Mesothelial cell of epicardium (in vitro differentiated cells): ENCODE measurements at places on chromosomes 7 and 10.

DNA sequence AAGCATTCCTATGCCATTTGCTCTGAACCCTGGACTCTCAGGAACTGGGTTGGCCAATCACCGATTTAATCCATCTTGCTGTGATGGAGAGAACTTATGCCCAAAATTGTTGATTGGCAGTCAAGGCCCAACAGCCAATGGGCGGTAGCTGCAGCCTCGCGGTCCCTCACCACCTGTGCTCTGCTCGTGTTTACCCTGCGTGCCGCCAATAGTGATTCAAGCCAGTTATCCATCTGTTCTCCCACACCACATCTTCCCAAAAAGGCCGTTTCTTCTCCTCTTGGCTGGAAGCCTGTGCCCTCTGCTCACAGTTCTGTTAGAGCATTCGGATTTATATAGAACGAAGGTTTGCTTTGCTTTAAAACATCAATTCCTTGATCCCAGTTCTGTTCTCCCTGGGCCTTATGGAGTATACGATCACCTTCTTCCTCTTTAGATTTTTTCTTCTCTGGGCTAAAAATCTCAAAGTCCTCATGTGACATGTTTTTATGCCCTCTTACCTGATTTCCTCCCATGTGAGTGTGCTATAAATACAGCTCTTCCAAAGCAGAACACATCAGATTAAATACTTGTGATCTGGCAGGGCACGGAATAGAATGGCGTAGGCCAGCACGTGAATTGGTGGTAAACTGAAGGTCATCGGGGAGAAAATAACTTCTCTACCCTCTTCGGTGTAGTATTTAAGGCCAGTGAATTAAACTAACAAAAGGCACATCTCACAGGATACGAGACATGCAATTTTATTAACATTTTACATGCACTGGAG, 212.8 kb downstream of the NSUN6 start:
- no peak for DNase-seq

DNA sequence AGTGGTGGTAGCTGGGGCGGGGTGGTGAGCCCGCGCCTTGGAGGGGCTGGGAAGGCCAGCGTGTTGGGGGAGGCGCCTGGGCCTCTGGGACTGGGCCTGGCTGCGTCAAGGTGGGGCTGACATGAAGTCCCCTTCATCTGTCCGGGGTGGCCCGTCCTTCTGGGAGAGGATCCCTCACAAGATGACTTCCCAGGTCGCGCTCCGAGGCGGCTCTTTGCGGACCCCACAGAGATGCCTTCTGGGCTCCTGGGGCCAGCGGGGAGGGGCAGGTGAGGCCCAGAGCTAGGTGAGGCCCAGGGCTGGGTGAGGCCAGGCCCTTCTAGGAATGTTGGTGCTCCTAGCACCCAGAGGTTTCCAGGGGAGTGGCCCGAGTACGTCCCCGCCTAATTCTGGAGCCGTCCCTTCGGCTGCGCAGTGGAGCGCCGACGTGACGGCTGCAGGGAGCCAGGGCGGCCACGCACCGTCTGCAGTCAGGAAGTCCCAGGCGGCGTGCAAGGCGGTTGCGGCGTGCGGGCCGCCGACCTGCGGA, 58.2 kb upstream of the NUPR2 start:
- DNase-seq: no peak

DNA sequence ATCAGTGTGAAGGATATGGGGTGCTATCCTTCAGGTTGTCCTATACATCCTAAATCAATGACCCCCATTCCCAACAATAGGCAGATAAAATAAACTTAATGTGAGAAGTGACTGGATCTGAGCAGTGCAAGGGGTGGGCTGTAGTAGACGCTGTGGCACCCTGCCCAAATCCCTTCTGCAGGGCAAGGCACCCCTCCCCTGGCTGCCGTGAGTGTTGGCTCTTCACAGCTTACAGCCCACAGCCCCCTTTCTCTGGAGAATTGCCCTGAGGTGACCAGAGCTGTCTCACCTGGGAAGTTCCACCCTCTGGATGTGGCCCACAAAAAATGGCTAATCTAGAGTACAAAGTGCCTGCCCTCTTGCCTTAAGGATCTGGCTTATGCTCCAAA, 25.8 kb upstream of the PPIF start:
- no peak for DNase-seq

DNA sequence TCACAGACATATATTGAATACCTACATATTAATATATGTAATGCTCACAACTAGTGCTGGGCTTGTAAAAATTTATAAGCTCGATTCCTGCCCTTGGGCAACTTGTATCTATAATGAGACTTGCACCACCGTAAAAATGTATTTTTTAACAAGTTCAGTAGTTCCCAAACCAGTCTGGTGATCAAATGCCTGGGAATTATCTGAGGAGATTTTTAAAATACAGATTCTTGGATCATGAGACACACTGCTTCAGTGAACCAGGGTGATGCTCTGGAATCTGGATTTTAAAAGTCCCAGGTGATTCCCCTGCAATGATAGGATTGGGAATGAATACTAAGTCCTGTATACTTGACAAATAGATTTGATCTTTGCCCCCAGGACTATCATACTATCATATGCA, 4.3 kb upstream of the MICU1 start:
- no peak for DNase-seq

- DNase-seq: no peak
Observed at GRCh38 chr7:46368871-46369270, 447.8 kb upstream of the IGFBP3 start.

GRCh38 chr7:99562832-99563231, 4.4 kb downstream of the ZNF655 start:
- DNase-seq: no peak

GRCh38 chr10:33291053-33291592, 43.3 kb downstream of the NRP1 start:
- DNase-seq: no peak

- DNase-seq: no peak
Observed at GRCh38 chr7:14009453-14010418, 20.3 kb upstream of the ETV1 start.

GRCh38 chr7:123712619-123713018, 36.2 kb downstream of the WASL start:
- DNase-seq: no peak

DNA sequence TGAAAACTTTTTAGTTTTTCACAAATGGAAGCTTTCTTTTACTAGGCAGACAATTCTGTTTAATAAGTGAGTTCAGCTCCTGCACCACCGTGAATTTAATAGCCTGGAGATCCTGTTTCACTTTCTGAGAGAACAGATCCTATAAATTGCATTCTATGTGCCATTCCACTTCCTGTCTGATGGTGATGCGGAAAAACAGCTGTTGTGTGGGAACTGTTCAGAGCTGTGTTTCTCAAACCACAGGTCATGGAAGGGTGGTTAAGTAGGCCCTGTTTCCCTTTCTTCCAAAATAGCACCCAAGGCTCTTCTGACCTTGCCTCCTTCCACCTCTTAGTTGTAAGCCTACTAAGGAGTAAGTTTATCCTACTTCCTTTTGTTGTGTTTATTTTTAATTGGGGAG, 97.2 kb upstream of the DKK1 start:
- no peak for DNase-seq

DNA sequence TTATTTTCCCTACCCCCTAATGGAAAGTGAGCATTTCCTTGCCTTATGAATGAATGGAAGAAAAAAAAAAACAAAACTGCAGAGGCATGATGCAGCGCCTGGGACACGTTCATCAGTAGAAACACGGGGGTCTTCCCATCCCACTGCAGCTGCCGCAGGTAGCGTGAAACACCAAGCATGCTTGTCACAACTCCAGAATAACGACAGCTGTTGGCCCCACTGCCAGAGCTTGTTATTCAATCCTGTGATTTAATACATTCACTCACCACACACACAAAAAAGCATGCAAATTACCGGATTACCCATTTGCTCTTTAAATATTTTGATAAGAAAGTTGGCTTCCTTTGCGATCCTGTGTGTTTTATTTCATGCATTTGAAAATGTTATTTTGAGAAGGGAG, 48.4 kb upstream of the GNA12 start:
- no peak for DNase-seq

GRCh38 chr7:154965014-154965413, 37.9 kb downstream of the PAXIP1 start:
- DNase-seq: no peak

- DNase-seq: no peak
Observed at GRCh38 chr7:156979007-156979606, 29.6 kb downstream of the NOM1 start.
